ENCODE measurements at places on chromosomes 7 and 10.

DNA sequence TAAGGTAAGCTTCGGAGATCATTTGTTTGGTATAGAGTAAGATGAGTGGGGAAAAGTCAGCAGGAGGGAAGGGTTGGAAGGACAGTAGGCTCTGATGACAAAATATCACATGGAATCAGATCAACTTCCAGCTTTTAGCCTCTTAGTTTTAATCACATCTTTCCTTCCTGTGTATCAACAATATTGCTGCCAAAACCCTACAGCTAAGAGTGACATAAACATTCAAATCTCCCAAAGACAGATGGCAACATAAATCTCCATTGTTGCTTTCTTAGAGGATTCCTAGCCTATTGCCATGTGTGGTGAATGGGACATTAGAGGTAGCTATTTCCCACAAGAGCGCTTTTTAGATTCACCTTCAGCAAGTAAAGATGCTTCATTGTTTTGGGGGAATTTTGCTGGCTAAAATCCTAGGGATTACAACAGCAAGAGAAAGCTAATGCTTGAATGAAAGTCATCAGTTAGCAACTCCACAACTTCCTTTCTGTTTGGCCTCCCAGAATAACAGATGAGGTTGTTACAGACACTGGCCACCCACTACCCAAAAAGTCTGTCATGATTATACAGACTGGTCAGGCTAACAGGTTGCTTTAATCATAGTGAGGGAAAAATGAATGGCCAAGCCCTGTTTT is 35.2 kb upstream of the FZD1 start:
- DNase-seq = no peak

DNA sequence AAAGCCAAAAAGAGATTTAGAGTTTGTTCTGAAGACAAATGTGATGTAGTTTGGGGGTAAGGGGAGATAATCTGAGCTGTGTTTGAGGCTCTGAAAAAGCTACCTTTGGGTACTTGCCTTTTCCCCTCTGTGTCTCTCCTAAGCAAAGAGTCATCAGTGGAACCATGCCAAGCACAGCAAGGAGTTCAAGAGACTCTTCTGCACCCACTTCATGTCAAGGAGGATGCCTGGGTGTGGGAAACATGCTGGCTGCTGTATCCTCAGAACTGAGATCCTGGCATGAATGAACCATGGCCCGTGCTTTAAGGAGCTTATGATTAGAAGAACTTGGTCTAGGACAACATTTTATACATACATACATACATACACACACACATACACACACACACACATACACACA is 142.9 kb downstream of the NOC3L start:
- DNase-seq = no peak

GRCh38 chr10:26046073-26046700 is 112.2 kb downstream of the MYO3A start:
- DNase-seq = no peak

DNA sequence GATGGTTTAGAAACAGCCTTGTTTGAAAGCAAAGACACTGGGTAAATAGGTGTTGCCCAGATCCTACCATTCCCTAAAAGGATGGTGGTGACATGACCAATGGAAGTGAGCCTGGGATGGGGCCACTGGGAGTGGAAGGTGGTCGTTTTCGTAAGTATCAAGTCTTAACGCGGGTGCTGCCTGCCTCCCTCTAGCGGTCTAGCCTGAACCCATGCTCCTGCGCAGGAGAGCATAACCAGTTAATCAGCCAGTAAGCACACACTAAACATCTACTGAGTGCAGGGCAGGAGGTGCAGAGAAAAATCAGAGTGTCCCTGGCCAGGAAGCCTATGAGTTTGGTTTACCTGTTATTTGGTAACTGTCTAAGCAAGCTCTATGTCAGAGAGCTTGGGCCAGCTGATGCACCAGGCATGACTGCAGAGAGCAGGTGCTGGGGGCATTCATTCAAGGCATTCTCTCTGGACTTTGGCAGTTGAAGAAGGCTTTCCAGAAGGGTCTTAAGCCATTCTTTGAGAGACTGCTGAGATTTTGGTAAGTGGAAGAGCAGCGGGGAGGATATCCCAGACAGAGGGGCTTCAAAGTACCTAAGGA is 930 bp downstream of the GARIN1A start:
- DNase-seq = no peak

- no peak for DNase-seq
Measured at GRCh38 chr10:86265236-86265894, 101.2 kb downstream of the GRID1 start.

DNA sequence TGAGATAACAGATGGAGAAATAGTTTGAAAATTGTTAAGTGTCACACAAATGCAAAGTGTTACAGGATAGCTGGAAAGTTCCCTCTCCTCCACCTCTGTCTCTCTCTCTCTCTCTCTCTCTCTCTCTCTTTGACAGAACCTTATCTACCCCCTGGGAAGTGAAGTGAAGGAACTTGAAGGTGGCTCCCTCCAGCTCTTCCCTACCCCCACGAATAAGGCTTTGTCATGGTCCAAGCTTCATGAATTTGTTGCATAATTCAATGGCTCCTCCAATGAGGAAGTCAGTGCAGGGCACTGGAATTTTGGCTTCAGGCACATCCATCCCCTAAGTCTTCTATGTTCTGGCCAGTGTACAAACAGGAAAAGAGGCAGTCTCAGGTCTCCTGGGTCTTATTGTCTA is 66.4 kb downstream of the CDHR3 start:
- DNase-seq = no peak

DNA sequence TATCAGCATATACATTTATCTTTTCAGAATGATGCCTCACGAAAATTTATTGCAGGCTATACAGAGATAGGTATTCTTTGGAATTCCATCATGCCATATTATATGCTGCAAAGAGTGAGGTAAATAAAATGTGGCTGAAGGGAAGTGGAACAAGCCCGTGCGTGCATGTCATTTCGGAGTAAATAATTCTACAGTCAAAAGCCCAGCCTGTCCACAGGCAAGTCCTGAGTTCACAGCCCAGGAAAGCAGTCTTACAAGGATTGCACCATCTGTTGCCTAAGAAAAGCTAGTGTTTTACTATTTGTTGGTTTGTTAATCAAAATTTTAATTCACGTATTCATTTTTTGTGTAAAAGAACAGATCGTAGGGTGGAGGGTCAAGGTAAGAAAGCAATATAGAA is 292.4 kb upstream of the AKR1E2 start:
- no peak for DNase-seq

DNA sequence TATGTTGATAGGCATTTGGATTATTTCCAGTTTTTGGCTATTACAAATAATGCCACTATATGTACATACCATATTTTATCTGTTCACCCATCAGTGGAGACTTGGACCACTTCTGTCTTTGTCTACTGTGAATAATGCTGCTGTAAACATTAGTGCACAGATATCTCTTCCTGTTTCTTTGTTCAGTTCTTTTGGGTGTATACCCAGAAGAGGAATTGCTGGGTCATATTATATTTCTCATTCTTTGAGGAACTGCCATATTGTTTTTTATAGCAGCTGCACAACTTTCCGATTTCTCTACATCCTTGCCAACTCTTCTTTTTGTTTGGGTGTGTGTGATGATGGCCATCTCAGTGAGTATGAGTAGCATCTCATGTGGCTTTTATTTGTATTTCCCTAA is 218.0 kb downstream of the LRMDA start:
- no peak for DNase-seq

DNA sequence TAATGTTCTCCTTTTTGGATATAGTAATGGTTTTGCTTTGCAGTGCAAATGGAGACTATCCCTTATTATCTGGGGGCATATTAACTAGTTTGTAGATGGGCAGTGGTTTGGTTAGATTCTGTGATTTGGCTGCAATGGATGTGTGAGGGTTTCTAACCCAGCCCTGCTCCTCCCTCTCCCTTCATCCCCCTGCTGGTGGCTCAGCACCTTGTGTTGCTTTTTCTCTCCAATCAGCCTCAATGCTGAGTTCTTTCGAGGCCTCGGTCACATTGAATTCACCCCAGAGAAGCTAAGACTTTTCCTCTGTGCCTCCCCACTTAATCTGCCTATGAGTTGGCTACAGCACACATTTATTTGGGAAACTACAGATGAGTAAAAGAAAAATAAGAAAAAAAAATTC is 120.0 kb downstream of the MALRD1 start:
- DNase-seq = no peak

- no peak for DNase-seq
Measured at GRCh38 chr7:29839921-29840320, 33.6 kb downstream of the WIPF3 start.

- DNase-seq = no peak
Measured at GRCh38 chr10:1150638-1150955, 94.4 kb downstream of the WDR37 start.

DNA sequence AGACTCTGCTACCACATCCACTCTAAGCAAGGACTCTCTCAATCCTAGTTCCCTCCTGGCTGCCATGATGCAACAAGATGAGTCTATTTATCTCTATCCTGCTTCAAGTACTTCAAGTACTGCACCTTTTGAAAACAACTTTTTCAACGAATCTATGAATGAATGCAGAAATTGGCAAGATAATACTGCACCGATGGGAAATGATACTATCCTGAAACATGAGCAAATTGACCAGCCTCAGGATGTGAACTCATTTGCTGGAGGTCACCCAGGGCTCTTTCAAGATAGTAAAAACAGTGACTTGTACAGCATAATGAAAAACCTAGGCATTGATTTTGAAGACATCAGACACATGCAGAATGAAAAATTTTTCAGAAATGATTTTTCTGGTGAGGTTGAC is 40.7 kb downstream of the AHR start:
- no peak for DNase-seq

- no peak for DNase-seq
Measured at GRCh38 chr7:142548978-142549377, 200.3 kb upstream of the PRSS1 start.

- no peak for DNase-seq
Measured at GRCh38 chr7:112572669-112573301, 92.0 kb downstream of the LSMEM1 start.

DNA sequence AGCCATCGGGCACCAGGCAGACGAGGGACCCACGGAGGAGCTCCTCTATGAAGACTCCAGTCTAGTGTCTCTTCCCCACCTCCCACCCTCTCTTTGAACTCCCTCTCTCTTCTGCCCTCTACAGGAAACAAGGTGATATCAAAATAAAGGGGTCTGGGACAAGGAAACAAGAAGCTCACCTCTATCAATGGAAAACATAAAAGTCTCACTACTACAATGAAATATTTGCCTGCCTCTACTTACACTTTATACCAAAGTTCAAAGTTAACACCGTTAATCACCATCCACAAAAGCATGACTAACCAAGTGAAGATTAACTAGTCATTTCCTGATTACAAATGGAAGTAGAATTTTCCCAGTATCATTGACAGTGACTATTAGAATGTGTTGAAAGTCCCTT is 82.2 kb downstream of the PARD3 start:
- no peak for DNase-seq

DNA sequence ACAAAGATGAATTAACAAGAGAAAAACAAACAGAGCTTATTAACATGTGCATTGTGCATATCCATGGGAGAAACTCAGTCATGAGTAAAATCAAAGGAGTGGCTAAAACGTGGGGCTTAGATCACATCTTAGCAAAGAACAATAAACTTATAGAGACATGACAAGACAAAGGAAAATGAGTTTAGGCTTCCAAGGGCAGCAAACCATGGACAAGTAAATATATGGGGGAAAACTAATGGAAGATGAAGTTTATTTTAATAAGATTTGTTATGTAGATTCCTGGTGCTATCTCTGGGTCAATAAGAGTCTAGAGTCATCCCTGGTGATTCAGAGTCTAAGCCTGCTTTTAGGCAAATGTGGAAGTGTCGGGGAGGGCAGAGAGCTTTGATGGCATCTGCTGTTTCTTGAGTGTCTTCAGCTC is 87.2 kb upstream of the PLPP4 start:
- DNase-seq = no peak

- DNase-seq = no peak
Measured at GRCh38 chr7:150471886-150472285, 21.5 kb downstream of the GIMAP8 start.

DNA sequence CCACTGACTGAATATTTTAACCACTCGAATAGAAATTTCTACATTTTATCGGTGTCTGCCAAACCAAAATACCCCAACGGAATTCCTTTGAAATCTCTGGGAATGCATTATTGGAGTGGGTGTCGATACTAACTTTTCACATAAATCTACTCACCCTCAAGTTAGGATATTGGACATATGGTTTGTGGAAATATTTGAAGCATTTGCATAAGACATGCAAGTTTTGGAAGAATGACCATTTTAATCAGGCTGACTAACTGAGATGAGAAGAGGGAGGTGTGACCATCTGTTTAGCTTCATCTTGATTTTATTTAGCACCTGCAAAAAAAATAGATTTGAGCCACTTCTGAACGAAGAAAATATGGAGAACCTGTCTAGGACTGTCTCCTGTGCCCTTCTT is 61.2 kb downstream of the KLF6 start:
- DNase-seq = peak; percentile 59

DNA sequence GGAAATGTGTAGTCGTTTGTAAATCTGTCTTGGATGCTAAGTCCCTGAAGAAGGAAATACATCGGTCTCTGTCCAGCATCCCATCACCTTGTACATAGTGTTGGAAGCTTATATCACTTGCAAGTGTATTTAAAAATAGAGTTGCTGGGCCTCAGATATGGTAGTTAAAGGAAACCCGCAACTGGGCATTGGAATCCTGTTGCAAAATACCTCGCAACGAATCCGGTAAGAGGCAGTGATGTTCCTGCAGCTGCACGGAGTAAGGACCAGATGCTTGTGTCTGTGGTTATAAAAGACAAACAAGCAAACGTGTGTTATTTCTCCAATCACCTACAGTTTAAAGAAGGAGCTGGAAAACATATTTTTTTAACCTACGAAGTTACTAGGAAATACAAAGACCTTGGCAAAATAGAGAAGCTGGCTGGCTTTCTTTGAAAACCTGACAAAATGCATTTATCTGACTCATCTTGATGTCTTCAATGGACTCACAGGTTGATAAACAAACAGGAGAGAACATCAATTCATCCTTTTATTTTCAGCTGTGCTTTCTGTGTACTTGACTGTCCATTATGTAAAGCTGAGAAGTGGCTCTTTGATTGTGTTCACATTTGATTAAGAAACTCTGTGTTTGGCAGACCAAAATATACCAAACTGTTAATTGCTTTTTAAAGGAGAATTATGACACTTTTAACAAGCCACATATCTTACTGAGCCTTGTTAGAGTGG is 326.4 kb downstream of the SFMBT2 start:
- no peak for DNase-seq

DNA sequence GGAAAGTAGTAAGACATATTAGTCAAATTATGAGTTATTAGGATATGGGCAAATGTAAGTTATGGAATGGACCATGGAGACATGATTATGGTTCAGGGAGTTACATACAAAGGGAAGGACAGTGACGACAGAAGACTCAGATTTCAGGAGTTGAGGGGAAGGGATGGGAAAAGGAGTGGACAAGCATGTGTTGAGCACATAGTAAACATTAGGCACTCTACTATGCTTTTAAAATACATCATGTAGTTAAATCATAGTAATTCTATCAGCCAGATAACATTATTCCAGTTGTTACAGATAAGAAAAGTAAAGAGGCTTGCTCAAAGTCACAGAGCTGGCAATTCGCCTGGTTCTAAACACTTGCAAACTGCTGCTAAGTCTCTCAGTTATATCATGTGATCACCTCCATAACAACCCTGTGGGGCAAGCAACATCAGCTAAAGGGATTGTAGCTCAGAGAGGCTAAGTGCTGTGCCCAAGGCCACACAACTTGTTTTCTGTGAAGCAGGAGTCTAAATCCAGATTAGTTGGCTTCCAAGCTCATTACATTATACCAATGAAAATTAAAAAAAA is 115.2 kb upstream of the MDFIC start:
- DNase-seq = no peak

GRCh38 chr10:22609251-22609650 is 105.1 kb downstream of the PIP4K2A start:
- DNase-seq = no peak

Data from AG09309 (cell line).